ENCODE measurements at places on chromosomes 12 and 14.

- DNase-seq = no peak
Observed at GRCh38 chr12:109888179-109889020, 8.1 kb upstream of the GLTP start.

DNA sequence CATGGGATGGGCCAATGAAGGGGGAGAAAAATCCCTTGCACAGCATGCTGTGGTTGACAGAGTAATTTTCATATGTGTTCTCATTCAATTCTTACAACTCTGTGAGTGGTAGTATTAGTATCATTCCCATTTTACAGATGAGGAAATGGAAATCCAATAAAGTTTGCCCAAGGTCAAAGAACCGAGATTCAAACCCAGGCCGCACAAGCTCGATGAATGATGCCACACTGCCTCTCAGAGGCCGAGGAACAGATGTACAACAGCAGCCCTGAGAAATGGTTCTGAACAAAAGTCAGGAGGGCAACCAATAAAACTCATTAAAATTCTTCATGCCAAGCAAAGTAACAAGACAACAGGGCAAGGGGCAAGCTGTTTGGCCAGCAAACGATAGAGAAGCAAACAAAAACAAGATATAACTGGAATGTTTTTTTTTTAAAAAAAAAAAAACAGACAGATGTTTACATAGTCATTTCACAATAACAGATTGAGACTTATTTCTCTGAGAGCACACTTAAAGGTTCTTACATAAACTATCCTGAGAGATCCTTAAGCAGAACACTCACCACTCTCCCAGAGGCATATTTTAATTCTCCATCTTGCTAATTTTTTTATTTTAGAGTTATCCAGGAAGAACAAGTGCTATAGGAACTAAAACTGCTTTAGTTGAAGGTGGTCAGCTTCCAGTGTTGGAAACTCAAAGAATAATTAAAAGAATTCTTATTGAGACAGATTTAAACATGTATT lies 85.8 kb downstream of the EXOC5 start:
- no peak for DNase-seq

DNA sequence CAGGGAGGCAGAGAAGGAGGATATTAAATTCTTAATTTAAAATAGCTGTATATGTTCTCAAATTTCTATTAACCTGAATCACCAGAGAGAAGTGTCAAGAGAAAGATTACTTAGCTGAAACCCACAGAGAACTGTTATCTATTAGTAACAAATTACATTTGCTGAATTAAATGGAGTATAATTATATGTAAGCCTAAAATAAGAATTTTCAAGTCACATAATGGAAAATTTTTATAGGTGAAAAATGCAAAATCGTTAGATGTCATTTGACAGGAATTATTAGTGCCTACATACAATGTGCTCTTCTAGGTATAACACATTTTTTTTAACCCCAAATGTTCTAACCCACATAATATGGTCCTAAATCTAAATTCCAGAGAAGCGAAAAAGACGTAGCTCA lies 4.1 kb upstream of the ATP2B1 start:
- no peak for DNase-seq

- no peak for DNase-seq
Observed at GRCh38 chr12:68081561-68081960, 78.0 kb downstream of the IFNG start.

GRCh38 chr14:99143793-99144192 lies 128.2 kb downstream of the BCL11B start:
- DNase-seq = no peak

- DNase-seq = no peak
Observed at GRCh38 chr12:79452906-79453305, 237.9 kb downstream of the PAWR start.

DNA sequence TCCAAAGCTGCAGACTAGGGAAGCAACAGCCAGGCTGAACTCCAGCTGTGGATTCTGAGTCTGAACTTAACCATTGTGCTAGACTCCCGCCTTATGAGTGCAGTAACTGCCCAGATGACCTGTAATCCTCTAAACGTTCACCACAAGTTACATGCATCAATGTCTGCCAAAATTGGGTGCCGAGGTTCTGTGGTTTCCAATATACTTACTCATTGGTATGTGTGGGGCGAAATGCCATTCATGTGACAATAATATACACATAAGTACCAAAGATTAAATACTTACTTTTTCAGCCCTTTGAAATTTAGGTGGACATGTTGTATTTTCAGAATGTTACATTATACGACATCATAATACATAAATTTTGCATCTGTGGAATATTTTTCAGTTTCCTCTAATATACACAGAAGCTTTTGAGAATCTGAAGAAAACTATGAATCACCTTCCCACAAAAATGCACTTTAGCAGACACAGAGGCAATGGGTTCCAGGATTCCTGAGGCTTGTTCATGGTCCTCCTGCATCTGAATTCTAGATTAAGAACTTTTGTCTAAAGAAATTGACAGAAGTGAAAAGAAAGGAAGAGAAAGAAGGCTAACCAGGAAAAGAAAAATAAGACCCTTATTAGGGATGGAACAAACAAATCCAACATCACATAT lies 31.7 kb downstream of the GRIP1 start:
- no peak for DNase-seq

GRCh38 chr14:54659365-54659764 lies 92.4 kb downstream of the SAMD4A start:
- no peak for DNase-seq

GRCh38 chr12:26090836-26091510 lies 33.9 kb downstream of the BHLHE41 start:
- no peak for DNase-seq

DNA sequence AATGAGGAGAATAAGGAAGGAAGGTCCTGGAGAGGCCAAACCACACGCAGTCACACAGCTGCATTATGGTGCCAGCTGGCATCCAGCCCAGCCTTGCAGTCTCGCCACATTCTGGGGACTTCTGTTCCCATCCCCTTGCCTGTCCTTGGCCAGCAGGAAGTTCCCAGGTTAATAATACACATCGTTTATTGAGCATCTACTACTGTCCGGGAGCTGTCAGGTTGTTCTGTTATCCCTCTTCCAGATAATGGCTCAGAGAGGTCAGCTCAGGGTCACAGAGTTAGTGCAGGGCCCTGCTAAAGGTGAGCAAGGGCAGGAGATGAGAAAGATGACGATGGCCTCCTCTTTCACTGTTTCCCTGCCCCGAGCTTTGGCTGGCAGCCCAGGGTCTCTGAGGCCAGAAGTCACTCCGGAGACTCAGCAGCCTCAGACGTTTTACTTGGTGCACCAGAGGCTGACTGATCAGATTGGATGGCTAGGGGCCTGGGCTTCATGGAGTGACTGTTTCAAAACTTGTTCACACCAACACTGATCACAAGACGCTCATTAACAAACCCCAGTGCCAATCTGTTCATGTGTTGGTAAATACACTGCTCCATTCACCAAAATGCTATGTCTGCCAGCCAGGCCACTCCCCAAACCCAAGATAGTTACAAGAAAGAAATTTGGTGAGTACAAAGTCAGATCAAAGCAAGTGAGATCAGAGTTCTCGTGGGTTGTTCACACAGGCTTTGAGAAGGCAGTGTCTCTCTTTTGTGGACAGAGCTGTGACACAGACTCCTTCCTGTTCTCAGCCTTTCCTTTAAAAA lies 79.2 kb downstream of the B4GALNT3 start:
- no peak for DNase-seq

GRCh38 chr12:113860059-113860820 lies 105.9 kb downstream of the RBM19 start:
- no peak for DNase-seq

DNA sequence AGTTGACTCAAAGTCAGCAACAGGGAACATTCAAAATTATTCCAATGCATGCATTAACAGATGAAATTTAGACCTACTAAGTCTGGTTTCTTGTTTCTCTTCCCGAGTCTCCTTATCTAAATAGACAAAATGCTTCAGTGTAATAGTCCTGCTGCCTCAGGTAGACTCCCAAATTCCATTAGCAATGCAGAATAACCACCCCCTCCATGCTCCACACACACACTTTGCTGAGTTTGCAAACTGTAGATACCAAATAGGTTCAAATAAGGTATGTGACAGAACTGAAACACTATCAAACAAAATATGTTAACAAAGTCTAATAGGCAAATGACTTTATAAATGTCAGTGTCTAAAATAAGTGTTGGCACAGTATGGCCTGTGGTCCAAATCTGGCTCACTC lies 451.1 kb upstream of the SOX5 start:
- DNase-seq = no peak

DNA sequence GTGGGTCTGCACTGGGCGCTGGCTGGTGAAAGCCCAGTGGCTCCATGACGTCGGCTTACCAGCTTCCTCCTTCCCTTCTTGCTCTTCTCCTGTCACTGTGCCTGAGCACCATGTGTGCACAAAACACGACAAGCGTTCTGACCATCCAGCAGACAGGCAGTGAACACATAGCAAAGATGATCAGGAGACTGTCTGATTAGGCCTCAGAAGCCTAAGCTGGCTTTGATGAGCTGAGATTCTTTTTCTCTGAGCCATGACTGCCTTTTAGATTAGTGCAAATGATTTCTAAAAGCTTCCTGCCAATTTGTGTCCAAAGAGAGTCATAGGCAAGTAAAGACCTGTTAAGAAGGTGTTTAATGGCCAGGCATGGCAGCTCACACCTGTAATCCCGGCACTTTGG lies 83.1 kb downstream of the AACS start:
- no peak for DNase-seq

DNA sequence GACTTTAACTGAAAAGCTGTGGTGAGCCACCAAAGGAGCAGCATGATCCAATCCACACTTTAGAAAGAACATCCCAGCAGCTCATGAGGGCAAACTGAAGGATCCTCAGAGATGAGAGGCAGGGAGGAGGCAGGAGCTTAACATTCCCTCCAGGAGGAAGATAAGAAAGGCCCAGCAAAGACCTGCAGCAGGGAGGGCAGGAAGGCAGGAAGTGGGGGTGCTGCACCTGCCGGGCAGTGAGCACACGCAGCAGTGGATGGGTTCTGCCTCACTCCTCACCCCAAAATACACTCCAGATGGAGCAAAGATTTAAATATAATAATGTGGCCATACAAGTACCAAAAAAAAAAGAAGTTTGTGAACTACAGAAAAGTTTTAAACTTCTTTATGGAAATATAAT lies 48.4 kb downstream of the GCH1 start:
- no peak for DNase-seq

GRCh38 chr12:121001060-121001459 lies 15.2 kb downstream of the C12orf43 start:
- no peak for DNase-seq

DNA sequence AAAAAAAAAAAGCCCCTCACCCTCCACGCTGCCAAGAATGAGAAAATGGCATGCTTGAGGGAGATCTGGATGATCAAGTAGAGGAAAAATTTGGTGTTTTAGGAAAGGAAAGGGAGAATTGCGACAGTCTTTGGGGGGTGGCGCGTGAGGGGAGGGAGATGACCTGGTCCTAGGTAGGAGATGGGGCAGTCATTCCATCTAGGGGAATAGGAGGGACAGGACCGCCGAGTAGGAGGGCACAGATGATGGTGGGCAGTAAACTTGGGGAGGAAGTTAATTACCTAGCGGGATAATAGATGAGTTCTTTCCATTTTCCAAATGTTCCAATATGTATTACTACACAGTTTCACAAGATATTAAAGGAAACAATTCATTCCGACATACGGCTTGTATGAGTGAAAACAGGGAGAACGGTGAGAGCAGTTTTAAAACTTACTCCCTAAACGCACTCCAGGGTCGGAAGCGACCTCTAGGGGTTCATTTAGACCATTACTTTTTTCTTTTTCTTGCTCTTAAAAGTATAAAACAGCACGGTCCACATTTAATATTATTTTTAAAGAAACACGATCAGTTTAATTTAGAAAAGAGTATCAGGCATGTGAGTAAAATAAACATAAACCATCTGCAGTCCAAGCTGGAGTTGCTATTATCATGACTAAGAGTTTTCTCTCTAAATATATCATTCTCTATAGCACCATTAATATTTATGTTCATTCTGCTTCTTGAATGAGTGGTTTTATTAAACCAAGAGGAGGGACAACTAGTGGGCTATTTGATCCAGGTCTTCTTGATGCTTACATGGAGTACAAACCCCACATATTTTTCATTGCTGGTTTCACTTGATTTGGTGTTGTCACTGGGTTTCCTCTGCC lies 3.0 kb upstream of the FNTB start:
- DNase-seq = no peak

- DNase-seq = no peak
Observed at GRCh38 chr12:6367969-6368892, 7.1 kb downstream of the SCNN1A start.

DNA sequence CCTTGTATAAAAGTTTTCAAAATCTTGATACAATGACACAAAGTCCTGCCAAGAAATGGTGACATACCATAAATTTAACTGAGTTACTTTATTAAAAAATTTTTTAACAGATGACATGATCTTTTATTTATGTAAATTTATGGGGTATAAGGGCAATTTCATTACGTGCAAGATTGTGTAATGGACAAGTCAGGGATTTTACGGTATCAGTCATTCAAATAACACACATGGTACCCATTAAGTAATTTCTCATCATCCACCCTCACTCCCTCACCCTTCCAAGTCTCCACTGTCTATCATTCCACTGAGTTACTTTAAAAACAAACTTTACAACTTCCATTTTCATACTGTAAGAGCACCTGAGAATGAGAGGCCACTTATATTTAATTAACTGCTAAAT lies 37.4 kb downstream of the SPTLC2 start:
- DNase-seq = no peak

- no peak for DNase-seq
Observed at GRCh38 chr14:100710826-100711462, 15.7 kb upstream of the DLK1 start.

DNA sequence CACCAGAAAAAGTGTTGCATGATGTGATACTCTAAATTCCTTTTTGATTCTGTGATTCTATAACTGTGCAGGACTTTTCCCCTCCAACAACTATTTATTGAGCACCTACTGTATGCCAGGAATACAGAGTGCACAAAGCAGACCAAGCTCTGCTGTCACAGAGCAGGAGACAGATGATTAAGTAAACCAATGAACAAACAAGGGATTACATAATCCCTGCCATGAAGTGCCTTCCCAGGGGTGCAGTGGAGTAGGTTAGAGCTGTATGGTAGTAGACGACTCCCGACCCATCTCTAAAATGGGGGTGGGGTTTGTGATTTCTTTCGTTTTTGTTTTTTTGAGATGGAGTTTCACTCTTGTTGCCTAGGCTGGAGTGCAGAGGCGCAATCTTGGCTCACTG lies 213.9 kb downstream of the TBX5 start:
- no peak for DNase-seq

- no peak for DNase-seq
Observed at GRCh38 chr12:69056743-69057515, 124.0 kb upstream of the CPM start.

- no peak for DNase-seq
Observed at GRCh38 chr14:51304941-51305340, 64.9 kb downstream of the TMX1 start.

- no peak for DNase-seq
Observed at GRCh38 chr14:99752486-99753121, 40.6 kb upstream of the EML1 start.

- no peak for DNase-seq
Observed at GRCh38 chr12:57128519-57129247, 400 bp downstream of the LRP1 start.

- no peak for DNase-seq
Observed at GRCh38 chr14:101184572-101184971, 281.1 kb upstream of the RTL1 start.

GRCh38 chr12:67582238-67582834 lies 66.2 kb upstream of the DYRK2 start:
- DNase-seq = no peak

Data from NCI-H1930 (cell line).